ENCODE measurements at places on chromosomes 3 and 15.

GRCh38 chr15:40245666-40246450 lies 7.0 kb downstream of the PAK6 start:
- DNase-seq: no peak

GRCh38 chr3:52681596-52681995 lies 4.1 kb downstream of the PBRM1 start:
- DNase-seq: no peak

GRCh38 chr15:52153900-52154895 lies 37.0 kb downstream of the GNB5 start:
- DNase-seq: no peak

GRCh38 chr3:138948371-138949001 lies 1.5 kb downstream of the FOXL2NB start:
- DNase-seq: no peak

DNA sequence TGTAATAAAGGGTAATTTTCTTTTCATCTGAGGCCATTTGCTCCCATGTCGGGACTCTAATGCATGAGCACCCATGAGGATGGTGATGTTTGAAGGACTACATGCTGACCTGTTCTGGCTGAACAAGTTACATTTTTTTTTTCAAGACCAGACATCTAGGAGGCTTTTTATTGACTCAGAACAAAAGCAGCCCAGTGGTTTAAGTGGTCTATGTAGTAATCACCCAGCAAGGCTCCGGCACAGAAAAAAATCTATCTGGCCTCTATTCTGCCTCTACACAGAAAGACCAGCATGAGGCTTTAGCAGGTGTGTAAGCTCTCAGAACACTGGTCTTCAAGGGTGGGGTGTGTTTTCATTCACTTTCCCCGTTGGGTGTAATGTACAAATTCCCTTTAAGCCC lies 95.1 kb upstream of the ZBED2 start:
- DNase-seq: no peak

DNA sequence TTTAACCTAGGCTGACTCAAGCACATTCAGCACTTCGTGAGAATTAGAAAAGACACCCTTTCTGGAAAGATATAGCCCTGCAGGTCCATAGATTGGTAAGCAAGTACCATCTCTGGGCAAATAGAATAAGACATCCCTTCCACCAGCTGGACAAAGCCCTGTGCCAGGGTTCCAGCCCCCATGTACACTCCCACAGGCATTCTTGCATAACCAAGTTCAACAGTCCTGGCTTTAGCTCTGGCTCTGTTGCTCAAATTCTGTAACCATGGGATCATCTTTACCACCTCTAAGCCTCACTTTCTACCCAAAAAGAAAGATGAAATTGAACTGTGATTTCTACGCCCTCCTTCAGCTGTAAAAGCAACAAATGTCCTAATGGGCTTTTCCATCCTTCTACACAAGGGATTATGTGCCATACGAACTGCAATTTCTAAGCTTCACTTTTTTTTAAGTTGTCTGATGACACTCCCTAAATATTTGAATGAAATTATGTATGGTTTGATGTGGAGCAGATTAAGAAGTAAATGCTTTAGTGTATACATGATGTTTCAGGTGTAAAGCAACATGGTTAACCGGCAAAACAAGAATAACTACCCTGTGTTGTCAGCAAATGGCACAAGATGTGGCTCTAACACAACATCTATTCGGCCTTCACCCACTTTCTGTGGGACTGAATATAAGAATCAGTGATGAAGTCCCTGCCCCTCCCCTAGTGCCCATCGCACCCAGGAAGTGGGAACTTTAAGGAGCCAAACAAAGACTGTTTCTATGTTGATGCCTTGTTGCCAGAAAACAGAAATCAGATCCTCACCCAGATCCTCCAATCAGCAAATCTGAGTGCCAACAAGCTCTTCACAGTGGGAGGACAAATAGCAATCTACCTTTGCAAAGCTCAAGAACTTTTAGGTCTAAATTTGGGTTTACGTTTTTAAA lies 165.7 kb downstream of the P3H2 start:
- DNase-seq: no peak

DNA sequence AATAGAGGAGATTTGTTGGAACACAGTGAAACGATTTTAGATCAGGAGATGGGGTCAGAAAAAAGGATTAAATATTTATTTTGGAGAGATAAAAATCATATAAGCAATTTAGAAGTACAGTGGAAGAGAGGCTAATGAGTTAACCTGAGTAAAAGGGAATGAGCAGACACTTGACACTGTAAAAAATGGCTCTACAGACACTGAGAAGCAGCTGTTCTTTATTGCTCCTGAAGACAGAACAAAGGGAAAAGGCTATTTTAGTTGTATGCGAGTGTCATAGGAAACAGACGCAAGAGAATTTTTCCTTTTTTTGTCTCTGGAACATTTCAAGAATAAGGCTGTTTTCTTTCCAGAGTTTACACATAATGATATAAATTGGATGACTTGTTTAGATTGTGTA lies 34.3 kb downstream of the ASTE1 start:
- no peak for DNase-seq

DNA sequence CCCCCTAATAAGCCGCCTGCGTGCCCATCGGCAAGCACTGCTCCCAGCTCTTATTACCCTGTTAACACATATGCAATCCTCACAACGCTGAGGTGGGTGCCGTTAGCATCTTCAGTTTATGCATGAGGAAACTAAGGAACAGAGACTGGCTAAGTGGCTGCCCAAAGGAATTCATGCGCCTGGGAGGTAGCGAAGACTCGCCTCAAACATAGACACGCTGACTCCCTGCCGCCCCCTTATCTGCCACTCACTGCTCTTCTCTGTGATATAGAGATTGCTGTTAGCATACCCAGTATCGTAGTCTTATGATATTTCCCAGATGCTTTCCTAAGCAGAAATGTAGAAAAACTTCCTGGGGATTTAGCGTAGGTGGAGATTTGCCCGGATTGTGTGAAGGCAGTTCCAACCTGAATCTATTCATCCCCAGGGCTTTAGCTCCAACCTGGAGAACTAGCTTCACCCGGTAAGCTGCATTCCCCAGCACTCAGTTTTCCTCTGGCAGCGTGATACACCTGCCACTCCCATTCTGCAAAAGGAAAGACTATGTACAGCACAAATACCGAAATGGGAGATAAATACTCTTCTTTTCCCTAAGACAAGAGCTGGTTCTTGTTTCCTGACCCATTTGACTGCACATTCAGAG lies 23.7 kb upstream of the CD47 start:
- no peak for DNase-seq

- DNase-seq: no peak
Observed at GRCh38 chr3:37170060-37170459, 4.3 kb downstream of the LRRFIP2 start.

DNA sequence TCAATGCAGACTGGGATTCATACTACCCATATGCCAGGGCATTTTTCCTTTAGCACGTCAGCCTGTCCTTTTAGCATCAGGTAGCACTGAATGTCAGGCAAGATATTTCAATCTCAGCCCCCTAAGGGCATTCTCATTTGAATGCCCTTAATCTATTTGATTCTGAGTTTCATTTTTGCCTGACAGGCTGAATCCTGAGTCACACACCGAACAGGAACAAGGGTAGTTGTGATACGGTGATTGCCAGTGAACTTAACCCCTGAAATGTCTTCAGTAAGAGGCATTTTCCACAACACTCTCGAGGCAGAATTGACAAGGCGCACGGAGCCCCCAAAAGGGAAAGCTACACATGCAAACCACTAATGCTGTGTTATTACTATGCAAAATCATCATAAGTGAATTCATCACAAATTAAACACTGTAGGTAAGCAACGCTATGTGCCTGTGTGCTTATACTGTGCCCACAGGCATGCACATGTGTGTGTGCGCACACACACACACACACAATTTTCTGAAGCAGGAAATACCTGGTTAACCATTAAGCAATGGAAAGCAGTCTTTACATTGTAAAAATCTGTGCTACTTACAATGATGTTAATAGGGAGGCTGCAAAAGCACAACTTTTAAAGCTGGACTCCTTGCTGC lies 130.4 kb downstream of the ZNF385D start:
- DNase-seq: no peak

GRCh38 chr15:31179693-31180092 lies 78.2 kb upstream of the TRPM1 start:
- DNase-seq: no peak

DNA sequence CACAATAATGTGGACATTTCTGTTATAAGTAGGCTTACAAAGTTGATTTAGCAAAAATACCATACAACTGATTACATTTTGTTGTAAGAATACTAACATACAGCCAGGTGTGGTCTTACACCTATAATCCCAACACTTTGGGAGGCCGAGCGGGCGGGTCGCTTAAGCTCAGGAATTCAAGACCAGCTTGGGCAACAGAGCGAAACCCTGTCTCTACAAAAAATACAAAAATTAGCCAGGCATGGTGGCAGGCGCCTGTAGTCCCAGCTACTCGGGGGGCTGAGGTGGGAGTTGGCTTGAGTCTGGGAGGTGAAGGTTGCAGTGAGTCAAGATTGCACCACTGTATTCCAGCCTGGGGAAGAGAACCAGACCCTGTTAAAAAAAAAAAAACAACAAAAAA lies 67.1 kb downstream of the DLG1 start:
- no peak for DNase-seq

DNA sequence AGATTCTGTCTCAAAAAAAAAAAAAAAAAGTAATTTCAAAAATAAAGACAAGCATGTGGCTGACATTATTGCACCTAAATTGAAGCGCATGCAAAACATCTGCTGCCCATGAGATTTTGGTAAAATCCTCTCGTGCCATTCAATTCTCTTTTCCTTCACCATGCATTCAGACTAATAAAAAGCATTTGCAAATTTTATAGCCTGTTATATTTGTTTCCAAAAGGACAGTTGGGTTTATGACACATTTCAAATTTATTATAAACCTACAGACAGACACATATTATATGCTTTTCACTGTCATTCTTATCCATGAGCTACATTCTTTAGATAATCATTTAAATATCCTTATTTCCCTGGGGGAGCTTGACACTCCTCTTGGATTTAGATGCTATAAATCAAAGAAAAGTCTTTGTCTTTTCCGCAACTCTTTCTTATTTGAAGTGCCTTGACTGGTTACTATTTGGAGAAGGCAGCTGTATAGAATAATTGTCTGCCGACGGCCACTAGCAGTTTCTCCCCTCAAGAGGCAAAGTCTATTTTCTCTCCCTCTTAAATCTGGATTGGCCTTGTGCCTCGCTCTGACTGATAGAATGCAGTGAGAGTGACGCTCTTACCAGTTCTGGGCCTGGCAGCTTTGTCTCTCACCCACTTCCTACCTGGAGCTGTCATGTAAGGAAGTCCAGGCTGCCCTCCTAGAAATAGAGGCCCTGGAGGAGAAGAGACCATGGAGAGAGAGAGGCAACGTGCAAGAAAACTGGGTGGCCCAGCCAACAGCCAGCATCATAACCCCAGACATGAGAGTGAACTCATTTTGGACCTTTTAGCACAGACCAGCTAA lies 6.8 kb upstream of the LRIG1 start:
- no peak for DNase-seq

DNA sequence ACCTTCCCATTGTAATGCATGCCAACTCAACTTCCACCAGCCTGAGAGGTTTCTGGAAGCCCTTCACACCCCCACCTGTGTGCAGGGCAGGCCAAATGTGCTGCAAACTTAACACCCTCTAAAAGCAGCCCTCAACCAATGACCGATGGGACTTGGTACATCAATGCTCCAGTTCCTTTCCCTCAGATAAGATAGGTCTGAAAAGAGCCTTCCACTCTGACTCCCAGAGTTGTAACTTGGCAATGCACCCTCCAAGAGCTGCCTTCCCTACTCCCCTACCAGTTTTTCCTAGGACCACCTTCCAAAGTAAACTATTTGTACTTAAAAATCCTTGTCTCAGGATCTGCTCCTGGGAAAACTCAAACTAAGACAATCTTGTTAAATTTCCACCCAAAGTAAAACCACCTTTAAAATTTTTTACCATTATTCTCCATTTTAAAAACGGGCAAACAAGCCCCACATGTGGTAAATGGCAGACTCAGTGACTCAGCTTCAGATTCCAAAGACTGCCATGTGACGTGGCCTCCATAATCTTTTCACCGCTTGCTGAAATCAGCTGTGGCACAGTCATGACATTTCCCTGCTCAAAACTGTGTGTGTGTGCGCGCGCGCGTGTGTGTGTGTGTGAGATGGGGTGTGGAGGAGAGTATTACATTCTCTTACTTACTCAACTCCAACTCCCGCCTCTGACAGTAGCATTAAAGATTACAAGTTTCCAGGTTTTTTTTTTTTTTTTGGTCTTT lies 17.2 kb downstream of the RASGRP1 start:
- no peak for DNase-seq

GRCh38 chr15:62093809-62094208 lies 27.0 kb downstream of the C2CD4A start:
- DNase-seq: no peak

GRCh38 chr3:102810937-102811336 lies 376.1 kb downstream of the ZPLD1 start:
- DNase-seq: no peak

DNA sequence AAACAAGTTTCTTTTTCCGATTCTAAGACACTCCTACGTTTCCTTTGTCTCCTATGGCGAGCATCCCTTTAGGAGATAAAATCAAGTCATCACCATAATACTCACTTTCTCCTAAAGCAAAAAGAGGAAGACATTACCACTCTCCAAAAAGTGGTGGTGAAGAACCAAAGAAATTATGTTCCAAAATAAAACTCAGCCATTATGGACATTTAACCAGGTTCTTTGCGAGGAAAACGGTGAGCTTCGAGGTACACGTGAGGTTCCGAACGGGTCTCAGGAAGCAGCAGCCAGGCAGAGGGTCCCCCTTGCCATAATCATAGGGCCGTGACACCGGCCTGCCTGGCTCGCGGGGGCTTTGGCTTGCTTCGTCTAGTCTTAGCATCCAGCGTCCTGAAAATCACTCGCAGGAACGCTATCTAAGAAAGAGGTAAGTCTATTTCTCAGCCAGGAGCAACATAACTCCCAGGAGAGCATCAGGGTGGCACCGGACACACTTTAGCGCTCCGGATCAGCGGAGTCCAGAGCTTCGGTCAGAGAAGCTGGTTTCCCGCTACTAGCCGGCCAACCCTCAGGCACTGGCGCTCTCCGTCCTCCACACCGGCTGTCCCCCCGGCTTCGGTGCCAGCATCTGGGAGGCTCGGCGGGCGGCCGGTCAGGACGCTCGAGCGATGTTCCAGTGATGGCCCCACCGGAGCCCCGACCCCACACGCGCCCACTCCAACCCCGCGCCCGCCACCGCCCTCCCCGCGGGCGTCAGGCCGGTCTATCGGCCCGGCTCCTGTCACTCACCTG lies 581 bp downstream of the IP6K1 start:
- no peak for DNase-seq

DNA sequence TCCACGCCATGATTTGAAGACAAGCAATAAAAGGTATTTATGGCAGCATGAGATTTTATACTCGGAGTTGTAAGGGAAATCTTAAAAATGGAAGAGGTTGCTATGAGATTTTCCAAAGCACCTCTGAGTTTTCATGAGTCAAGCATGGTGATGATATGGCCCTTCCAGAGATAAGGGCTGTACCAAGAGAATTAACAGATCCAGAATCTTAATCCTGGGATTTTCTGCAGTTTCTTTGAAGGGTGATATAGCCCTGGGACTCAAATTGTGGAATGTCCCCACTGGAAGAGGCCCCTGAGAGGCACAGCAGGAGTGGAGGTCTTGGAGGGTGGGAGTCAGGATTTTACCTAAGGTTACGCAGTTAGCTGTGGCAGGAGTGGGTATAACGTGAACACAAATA lies 243.3 kb downstream of the ZNF621 start:
- DNase-seq: no peak

GRCh38 chr3:13420045-13420830 lies at the start of gene NUP210:
TSS of gene NUP210 (minus strand) at chr3:13420322. CDS start at chr3:13420226, 96 bp downstream.
- DNase-seq: peak; percentile 55
